ENCODE measurements at places on chromosomes 16 and 17.
A peak's percentile ranks its signal among the peaks of the same experiment; 100 is the strongest.

DNA sequence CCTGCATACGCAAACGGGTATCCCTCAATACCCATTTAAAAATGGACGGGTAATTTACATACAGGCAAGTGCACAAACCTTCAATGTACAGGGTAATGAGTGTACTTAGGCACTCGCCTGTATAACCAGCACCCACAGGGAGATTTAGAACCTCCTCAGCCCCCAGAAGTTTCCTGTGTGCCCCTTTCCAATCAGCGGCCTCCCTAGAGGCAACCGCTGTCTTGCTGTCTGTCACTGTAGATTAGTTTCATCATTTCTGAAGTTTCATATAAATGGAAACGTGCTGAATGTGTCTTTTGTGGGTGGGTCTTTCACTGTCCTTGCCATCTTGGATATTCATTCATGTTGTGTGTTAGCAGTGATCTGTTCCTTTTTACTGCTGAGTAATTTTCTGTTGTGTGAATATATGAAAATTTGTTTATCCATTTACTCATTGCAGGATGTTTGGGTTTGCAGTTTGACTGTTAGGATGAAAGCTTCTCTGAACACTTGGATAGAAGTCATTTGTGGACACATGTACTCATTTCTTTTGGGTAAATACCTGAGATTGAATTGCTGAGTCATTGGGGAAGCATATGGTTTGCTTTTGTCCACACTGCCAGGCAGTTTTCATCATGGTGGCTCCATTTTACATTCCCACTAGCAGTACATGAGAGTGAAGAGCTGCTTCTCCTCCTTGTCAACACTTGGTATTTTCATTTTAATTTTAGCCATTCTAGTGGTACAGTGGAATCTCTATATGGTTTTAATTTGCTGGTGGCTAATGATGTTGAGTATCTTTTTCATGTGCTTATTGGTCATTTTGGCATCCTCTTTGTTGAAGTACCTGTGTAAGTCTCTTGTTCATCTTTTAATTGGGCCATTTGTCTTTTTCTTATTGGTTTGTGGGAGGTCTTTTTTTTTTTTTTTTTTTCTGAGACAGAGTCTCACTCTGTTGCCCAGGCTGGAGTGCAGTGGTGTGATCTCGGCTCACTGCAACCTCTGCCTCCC, 2.1 kb upstream of the ADCY7 start:
- DNase-seq: no peak

GRCh38 chr17:40963838-40964237, 2.9 kb downstream of the KRT39 start:
- peak; percentile 44 for DNase-seq

DNA sequence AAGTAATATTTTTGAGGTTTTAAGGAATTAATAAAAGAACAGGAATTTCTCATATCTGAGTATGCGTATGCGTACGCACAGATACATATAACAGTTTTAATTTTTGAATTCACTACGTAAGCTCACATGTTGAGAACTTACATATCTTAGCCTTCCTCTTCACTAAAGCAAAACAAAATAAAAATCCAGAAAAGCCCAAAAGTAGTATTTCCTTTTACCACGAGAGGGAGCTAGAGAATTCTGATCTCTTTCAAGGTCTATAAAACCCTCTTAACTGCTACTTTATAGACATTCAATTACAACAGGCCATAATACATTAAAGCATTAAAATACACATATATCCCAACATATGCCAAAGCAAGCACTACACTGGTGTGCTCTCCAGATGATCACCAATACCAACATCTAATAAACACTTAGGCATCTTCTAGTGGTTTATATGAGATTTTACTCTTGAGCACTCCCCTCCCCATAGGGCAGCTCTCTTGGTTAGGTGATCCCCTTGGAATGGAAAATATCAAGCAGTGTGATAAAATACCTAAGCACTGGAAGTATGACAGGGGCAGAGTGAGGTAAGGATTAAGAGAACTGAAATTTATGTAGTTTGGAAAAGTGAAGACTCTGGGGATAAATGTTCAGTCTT, 94.0 kb downstream of the SKAP1 start:
- peak; percentile 85 for DNase-seq

GRCh38 chr16:46882304-46882939, 1.7 kb upstream of the GPT2 start:
- DNase-seq: no peak

- no peak for DNase-seq
Observed at GRCh38 chr16:3606441-3606840, 5.0 kb downstream of the SLX4 start.

DNA sequence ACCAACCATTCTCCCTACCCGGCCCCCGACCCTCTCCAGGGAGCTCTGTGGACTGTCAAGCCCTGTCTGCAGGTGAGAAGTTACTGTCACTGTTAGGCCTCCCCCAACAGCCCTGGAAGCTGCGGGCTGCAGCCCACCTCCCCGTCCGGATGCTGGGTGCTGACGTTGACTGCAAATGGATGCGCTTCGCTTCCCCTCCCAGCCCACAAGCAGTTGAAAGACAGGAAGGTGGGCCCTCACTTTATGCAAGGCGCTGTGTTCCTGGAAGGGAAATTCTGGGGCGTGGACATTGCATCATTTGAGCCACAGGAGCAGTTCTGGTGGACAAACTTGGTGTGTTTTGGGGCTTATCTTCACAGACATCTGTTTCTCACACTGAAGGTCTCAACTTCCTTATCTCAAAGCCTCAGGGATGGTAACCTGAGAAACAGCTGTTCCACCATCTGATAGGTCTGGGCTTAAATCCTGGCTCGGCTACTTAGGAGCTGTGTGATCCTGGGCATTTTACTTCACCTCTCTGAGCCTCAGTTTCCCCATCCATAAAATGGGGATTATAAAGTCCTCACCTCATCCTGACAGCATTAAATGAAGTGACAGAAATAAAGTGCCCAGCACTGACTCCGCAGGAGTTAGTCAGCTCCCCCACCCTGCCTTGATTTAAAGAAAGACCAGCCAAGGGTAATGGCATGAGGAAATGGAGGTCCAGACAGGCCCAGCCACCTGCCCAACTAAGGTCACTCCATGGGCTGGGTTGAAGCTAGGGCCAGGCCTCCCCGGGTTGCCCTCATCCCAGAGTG, 4.6 kb upstream of the DRC7 start:
- DNase-seq: no peak

DNA sequence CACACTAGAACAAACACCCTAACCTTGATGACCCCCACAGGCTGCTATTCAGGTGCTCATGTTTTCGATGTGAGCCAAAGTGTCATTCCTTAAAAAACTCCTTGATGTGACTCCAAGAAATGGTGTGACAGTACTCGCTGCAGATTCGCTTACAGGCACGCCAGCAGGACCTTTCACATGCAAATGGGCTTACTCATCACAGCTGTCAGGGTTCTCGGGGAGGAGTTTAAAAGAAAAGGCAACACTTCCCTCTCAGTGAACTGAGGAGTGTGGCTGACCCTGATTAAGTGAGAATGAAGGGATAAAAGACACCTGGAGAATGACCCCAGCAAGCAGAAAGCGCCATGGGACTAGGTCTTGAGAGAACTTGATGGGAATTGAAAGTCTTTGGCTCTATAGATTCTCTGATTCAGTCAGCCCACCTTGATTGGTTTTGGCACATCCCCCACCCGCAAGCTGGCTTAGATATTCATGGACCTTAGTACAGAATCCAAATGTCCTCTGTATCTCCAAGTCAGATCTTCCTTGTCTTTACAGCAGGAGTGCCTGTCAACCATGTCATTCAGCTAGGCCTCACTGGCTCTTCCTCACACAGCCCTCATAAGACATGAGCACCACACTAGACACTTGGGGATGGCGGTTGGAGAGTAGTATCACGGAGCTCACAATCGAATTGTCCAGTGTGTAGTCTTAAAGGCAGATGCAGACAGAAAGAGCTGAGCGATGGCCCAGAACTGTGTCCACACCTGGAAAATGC, 82.6 kb downstream of the HIC1 start:
- DNase-seq: peak; percentile 86

Data from Karpas-422 (cell line).